ENCODE measurements at places on chromosomes 12 and 14.

DNA sequence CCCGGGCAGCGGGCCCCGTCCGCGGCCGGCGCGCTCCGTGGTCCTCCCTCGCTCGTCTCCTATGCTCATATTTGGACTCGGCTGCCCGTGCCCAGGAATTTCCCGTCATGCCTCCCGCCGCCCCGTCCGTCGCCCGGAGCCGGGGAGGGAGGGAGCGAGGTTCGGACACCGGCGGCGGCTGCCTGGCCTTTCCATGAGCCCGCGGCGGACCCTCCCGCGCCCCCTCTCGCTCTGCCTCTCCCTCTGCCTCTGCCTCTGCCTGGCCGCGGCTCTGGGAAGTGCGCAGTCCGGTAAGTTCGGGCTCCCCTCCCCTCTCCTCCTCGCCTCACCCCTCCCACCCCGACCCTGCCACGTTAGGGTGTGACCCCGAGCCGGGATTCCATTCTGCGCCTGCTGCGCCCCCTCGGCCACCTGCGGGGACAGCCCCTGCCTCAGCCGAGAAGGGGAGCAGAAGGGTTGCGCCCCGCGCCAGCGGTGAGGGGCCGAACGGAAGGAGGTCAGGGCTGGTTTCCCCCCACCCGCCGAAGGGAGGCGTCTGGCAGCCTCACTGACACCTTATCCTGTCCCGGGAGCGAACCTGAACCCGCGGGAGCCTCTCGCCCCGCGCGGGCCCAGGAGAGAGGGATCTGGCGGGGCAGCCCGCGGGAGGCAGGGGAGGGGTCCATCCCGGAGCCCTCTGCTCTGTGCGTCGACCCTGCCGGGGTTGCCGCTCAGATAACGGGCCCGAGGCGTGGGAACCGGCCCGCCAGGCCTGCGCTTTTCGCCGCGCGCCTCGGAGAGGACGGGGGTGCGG, at the start of gene MSRB3:
Gene MSRB3, plus strand, starts transcription at position 108 of the 793 bp plus-strand sequence. CDS start 29,897 bp downstream, outside the sequence.
- DNase-seq = no peak

- DNase-seq = no peak
Measured at GRCh38 chr14:88872976-88873375, 48.5 kb downstream of the TTC8 start.

DNA sequence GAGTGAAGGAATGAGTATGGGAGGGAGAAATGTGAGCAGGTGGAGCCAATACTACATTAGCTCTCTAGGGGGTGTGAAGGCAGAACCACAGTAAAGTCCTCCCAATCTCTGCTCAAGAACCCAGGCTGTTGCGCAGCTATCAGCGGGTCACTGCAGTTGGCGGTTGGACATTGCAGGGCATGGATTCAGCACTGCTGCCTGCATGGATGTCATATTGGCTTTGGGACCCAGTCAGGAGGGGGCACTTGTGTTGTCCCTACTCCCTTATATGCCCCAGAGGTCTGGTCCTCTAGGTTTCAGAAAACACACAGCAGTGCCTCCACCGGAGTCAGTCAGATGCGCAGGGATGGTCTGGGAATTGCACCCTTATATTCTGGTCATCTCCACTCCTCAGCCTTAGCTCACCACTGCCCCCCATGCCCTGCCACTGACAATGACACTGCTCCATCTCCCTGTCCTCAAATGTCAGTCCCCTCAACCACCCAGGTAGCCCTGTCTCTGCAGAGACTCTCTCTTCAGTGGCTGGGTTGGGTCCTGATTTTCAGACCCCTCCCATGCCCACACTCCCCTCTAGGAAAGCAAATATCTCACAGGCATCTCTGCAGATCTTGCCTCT, 9.6 kb downstream of the ZDHHC22 start:
- DNase-seq = no peak

GRCh38 chr14:100219126-100219785, 19.7 kb upstream of the YY1 start:
- no peak for DNase-seq

GRCh38 chr14:68514608-68515194, 278.2 kb downstream of the ZFP36L1 start:
- DNase-seq = no peak
